ENCODE measurements at places on chromosomes 7 and 10. TPM values are rescaled to one million over a fixed set of nuclear protein-coding genes. Genes with fewer than 3 reads are reported as not detected.
A peak's percentile ranks its signal among the peaks of the same experiment; 100 is the strongest.

DNA sequence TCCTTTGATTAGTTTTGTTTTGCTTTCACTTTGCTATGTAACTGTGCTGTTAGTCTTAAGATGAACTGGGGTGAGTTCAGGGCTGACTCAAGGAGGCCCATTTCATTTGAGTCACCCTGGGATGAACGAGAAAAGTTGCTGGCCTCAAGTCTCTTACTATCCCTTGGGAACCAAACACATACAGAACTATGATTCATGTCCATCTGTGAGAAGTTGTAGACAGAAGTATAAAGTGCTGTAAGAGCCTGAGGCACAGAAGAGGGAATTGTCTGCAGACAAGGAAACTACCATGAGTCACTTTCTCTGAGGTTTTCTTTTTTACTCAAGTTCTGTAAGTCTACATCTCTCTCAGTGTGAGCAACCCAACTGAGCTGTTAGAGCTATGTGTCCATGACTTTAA is 179.8 kb upstream of the CSTF2T start:
- peak; percentile 20 for DNase-seq

DNA sequence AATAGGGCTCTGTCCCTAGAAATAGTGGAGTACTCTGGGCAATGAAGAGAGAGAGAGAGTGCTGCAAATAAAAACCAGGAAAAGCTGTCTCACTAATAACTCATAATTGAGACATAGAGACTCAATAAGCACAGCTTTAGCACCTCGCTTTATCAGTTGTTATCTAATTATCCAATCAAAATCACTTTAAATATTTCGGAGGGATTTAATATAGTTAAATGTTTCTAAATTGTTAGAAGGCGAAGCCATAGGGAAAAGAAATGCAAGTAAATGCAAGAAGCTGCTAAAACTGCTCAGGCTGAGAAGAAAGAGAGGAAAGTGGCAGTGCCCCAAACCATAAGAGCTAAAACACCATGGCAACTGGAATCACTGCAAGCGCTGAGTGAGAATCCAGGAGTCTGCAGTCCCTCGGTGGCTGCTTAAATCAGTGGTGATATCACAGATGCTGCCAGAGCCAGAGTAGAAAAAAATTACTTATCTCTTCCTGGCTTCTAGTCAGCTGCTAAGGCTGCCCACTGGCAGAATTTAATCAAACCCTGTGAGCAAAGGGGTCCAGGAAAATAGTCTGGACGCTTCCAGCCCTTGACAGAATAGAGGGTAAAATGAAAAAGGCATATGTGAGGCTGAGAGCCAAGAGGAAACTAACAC is 150.4 kb upstream of the CHRM2 start:
- no peak for DNase-seq

GRCh38 chr10:100479037-100479436 is 16.2 kb downstream of the WNT8B start:
- no peak for DNase-seq

DNA sequence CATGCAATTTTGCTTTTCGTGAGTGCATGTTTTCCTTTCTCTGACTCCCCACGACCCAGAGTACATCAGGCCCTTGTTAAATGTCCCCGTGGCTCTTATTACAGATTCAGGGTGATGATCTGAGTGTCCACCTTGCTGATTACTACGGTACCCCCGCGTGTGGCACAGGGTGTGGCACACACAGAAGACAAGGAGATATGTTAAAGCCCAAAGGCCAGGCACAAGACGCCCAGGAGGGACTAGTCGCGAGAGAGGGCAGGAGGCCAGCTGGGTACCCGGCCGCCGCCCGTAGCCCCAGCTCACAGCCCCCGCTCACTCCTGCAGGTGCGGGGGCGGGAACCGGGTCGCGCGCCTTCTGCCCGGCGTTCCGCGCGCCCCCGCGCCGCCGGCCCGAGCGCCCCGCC is 281 bp upstream of the EXOC6 start:
- DNase-seq = no peak

DNA sequence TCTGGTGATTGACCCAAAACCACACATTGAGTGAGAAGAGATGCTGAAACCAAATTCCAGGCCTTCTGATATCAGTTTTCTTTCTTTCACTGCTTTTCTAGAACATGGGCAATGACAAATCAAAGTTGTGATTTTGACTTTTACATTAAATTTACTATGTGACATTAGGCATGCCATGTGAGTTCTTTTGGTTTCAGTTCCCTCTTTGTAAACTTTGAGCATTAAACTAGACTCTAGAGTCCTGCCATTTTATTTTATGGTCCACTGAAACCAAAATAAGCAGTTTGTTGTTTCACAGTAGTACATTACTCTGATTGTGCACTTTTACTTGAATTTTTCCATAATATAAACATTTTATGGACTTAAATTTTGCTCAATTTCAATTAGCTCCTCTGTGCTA is 381.1 kb upstream of the SEMA3D start:
- DNase-seq = no peak

GRCh38 chr10:127737563-127738511 is 852 bp downstream of the FOXI2 start:
- DNase-seq = no peak

DNA sequence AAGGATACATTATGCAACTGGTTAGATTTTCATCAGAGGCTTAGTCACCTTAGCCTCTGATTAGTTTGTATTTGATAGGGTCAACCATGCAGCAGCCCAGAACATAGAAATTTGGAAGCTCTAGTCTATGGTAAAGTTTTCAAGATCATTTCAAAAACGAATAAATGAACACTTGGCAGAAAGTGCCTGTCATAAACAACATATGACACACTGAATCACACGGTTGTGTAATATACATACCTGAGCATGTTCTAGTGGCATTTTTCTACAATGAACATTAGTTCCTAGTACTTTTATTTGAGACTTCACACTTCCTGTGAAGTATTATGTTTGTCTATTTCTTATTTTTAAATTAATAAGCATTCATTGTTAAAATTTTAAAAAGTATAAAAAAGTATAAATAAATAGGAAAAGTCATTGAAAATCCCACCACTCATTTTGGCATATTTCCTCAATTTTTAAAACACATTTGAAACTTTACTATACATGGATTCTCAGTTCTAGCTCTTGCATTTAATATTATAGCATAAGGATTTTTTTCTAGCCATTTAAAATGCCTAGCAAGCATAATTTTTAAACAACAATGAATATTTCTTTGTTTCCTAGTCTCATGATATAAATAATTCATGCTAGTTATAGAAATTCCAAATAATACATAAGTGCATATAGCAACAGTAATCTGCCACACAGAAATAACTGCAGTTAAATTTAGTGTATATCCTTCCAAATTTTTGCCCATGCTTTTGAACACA is 25.7 kb upstream of the PRPS1L1 start:
- DNase-seq = no peak

DNA sequence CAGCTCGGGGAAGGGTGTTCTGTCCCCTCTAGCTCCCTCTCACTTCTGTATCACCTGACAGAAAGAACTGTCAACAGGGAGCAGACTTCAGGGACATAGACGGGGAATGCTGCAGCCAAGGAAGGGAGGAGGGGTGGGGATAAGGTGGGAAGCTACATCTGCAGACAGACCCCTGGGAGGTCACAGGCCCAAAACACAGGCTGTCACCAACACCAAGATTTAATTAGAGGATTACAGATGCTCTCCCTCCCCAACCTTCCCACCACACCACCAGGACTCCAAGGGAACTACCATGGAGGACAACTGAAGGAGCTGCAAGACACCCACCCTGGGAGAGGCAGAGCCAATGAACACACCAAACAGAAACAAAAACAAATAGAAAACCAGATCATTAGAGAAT is 425.2 kb upstream of the VSTM2A start:
- no peak for DNase-seq

GRCh38 chr10:95309958-95310357 is 19.2 kb upstream of the PDLIM1 start:
- no peak for DNase-seq

Gene CUZD1
- 1.8 TPM for total RNA-seq

Gene TRIL
- total RNA-seq = 8.2 TPM

Gene TMEM213
- 2.3 TPM for total RNA-seq

Gene RARRES2
- 156 TPM for total RNA-seq

Gene MSMB
- not detected for total RNA-seq
